NCI-H1930 (cell line): ENCODE measurements at places on chromosomes 2 and 18.

DNA sequence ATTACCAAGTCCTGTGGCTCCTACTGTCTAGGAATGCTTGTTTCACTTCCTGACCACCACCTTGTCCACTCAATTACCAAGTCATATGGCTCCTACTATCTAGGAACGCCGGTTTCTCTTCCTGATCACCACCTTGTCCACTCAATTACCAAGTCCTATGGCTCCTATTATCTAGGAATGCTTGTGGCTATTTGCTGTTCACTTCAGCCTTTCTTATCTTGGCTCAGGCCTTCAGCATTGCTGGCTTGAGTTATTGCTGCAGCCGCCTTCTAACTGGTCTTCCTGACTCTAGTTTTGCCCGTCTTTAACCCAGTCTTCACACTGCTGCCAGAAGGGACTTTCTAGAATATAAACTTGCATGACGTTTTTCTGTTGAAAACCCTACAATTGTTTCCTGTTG is 82.5 kb upstream of the GAREM1 start:
- DNase-seq = no peak

- DNase-seq = no peak
Measured at GRCh38 chr2:125554956-125555355, 1101.0 kb upstream of the GYPC start.

DNA sequence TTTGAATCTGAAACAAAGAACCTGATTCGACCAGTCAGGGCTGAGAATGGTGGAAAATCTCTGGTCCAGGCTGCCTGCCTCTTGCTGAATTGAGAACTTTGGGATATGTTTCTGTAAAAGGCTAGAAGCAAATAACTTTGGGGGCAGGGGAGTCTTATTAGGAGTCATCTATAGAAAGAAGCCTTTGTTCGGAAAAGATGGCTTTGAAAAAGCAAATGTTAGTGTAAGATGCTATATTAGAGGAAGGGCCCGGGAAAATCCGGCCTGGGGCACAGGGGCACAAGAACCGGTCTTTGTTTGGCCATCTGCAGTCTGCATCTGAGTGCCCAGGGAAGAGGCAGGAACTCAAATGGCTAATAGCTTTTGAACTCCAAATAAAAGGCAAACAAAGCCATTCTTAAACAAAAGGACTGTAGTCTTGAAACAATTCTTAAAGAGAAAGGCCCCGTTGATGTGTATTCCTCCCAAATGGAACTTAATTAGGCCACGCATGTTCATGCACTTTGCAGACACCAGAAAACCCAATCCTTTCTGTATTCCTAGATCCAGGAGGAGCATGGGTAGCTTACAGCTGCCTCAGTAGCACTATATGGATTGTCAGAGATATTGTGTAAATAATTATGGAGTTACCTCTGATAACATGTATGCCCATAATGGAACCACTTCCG is 180.0 kb upstream of the ARL4C start:
- no peak for DNase-seq

DNA sequence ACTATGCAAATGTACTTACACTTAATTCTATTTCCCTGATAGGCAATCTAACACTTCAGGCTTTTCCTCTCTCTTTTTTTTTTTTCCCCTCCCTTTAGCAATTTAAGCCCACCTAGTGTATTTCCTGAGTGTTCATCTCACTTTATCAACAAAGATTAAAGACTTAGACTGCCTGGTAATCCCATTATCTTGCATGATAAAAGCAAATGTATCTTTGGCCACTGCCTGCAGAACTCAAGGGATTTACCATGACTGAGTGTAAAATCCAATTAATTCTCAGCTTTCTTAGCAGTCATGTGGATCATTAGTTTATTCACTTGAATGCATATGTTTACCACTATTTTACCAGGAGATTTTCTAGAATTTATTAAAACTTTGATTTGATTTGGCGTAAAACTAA is 1102.2 kb upstream of the GYPC start:
- no peak for DNase-seq

GRCh38 chr2:3956892-3957291 is 253.5 kb downstream of the DCDC2C start:
- no peak for DNase-seq

DNA sequence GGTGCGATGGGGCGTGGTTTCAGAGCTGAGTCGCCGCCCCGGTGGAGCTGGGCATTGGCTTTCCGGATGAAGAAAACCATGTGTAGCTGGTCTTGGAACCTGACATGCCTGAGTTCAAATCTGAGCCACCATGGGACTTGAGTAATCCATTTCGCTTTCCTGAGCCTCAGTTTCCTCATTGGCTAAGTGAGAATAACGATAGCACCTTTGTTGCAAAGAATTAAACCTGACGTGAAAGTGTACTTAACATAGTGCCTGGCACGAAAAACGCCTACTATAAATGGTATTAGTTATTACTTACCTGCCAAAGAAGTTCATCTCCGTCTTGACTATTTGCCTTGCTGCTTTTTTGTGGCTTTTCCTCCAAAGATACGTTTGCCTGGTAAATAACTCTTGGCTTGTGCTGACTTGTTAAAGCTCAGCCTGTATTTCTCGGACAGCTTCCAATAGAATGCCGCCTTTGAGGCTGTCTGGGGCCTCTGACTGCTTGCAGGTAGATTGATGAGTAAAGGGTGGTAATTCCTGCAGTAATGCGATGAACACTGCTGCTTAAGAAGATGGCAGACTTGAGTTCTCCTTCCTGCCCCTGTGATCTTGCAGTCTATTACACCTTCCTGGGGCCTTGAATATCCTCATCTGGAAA is 1.3 kb downstream of the CDCA7 start:
- DNase-seq = no peak

DNA sequence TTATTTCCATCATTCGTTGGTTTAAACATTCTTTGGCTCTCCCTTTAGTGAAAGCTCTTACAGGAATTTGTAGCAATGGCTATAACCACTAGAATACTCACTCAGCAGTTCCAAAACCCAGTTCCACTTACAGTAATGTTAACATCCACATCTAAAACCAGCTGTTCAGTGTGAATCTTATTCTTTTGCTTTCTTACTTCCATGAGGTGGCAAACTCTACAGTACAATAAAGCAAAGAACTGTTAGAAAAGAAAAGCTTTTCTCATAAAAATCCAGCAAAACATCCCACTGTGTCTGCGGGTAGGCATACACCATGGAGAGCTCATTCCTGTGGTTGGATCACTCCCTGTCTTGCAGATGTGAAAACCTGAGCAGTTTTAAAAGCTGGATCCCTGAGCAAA is 147.1 kb downstream of the ARHGAP28 start:
- DNase-seq = no peak

DNA sequence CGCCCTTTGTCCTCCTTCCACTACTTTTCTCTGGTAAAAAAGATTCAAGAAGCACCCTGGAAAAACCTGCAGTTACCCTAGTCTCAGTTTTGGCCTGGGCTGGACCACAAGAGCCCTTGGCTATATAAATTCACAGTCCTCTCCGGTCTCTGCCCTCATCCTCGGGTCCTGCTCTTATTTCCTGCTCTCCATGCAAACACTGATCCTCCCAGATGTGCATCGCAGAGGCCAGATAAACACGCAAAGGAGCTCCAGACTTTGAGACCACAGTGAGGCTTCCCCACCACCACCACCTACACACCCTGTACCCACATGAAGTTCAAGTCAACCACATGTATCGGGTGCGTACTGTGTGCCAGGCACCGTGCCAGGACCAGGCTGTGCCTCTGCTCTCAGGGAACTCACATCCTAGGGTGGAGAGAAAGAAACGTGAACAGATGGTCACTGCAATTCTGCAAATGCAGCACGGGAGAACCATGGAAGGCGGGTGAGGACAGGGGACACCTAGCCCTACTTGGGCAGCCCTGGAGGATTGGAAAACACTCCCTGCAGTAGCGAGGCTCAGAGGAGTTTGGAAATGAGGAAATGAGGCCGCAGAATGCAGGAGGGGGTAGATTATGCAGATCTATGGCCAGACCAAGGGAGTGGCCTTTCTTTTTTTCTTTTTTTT is 7.4 kb downstream of the CTDSP1 start:
- no peak for DNase-seq

DNA sequence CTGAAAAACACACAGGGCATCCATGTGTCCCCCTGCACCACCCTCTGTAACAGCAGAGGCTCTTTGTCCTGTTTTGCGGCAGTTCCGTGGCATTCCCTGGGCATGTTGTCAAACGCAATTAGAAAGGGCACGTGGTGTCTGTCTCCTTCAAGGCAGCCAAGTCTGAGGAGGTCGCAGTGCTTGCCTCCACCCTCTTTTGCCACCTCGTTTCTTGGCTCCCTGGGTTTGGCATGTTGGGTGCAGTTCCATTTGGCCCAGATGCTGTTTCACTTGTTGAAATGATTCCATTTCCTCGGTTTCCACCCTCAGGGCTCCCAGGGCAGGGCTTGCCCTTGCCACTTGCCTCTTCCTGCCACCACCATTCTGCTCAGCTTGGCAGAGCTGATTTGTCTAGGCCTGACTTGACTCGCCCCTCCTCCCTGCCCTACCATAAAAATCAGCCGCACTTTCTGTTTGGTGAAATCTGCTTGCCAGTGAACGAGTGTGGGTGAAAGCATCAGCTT is 12.4 kb downstream of the CCL20 start:
- no peak for DNase-seq

DNA sequence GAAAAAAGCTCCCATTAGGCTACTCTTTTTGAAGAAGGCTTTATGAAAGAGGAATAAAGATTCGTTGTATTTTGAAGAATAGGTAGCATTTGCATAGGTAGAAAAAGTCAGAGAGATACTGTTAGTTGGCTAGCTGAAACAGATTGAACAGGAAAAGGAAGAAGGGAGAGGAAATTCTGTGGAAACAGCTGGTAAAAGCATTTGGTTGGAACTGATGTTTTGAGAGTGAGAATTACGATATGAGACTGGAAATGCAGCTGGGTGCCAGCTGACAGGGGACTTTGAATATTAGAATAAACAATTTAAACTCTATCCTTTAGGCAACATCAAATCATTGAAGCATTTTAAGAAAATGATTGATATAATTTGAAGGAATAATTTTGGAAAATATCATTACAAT is 96.7 kb upstream of the CNTNAP5 start:
- no peak for DNase-seq

- DNase-seq = no peak
Measured at GRCh38 chr2:11988691-11989353, 242.4 kb downstream of the LPIN1 start.

- DNase-seq = no peak
Measured at GRCh38 chr18:10403708-10404107, 50.7 kb upstream of the APCDD1 start.

GRCh38 chr2:68366083-68366560 is 1.0 kb downstream of the PLEK start:
- DNase-seq = no peak

DNA sequence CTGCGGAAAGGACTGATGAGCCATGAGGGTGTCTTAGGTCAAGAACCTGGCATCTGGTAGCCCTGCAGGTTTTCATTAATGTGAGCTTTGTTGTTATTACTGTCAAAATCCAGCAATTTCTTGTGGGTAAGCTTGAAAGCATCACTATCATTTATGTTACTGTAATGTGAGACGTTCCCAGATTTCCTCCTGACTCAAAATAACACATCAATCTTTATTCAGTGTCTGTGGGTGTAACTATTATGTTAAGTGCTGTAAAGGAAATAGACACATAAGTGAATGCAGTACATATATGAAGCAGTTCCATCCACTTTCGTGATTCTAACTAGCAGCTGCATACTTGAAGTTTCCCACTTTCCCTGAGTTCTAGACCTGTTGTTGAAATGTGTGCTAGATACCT is 89.8 kb downstream of the FHOD3 start:
- no peak for DNase-seq

- DNase-seq = no peak
Measured at GRCh38 chr2:241001413-241002274, 3.2 kb downstream of the SNED1 start.

DNA sequence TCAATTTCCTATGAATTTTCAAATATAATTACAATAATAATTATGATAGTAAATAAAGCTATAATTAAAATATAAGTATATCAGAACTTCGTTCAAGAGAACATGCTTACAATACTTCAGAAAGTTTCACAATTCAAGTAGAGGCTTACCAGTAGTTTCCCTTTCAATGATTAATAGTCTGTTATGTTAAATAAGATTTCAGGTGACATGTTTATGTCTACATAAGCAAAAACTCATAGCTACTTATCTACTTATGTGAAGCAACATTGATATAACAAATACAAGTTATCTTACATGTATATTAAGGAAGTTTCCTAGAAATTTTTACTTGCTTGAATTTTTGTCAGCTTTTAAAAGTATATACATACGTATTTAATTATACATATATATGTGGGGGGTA is 4.5 kb upstream of the COL3A1 start:
- no peak for DNase-seq

- DNase-seq = no peak
Measured at GRCh38 chr2:23483791-23484190, 98.8 kb downstream of the KLHL29 start.

- no peak for DNase-seq
Measured at GRCh38 chr2:230968921-230969658, 26.8 kb upstream of the SPATA3 start.

GRCh38 chr2:195575879-195576401 is 81.1 kb upstream of the SLC39A10 start:
- no peak for DNase-seq

GRCh38 chr18:79549638-79550000 is 130.0 kb upstream of the CTDP1 start:
- DNase-seq = no peak

DNA sequence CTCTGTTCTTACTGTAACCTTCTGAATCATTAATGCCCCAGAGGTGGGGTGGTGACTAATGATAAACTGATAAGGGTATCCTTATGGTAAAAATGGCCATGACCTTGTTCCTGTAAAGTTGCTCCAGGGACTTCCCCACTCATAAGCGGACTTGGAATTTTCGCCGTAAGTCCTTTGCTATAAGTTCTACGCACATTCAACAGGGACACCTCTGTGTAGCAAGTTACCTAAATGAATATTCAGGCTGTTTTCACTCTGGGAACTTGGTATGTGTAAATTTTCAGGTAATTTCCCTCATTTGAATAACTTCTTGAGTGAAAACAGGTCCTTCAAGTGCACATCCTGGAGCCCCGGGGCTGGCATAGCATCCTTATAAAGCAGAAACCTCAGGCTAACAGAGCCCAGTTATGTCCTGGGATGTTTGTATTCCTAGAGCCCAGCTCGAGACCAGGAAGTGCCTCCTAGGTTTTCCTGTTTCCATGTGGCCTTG is 9.4 kb upstream of the AGFG1 start:
- no peak for DNase-seq

GRCh38 chr2:99786636-99787390 is 297.0 kb upstream of the REV1 start:
- no peak for DNase-seq

DNA sequence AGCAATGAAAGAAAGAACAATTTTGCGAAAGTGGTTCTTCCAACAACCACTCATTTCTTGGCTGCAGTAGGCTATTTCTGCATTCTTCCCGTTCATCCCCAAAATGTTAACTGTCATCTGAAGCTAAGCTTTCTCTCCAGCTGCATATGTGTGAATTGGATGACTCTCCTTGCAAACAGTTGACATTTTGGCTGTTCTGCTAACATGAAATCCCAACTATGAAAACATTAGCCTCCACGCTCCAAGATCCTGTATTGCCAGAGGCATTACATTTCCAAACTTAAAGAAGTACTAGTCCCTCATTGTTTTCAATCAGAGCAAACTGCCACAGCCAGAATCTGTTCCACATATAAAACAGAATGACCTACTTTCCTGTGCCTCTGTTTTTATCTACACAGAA is 88.5 kb downstream of the TGIF1 start:
- DNase-seq = no peak

- DNase-seq = no peak
Measured at GRCh38 chr2:231418820-231419640, 23.5 kb downstream of the B3GNT7 start.

GRCh38 chr2:189580241-189580651 is 340 bp downstream of the SLC40A1 start:
- no peak for DNase-seq
